ENCODE measurements at places on chromosomes 1 and 21. TPM values are rescaled to one million over a fixed set of nuclear protein-coding genes. Genes with fewer than 3 reads are reported as not detected.
A peak's percentile ranks its signal among the peaks of the same experiment; 100 is the strongest.

VANGL2 gene
- total RNA-seq, result 3.3 TPM

GRHL3 gene
- total RNA-seq, result 0.09 TPM

HENMT1 gene
- total RNA-seq, result 12.3 TPM

FCRLB gene
- total RNA-seq, result not detected

DNAJC6 gene
- total RNA-seq, result 4.2 TPM

TNNI3K gene
- 2.1 TPM for total RNA-seq

- no peak for DNase-seq
Measured at GRCh38 chr1:196651637-196652215, at the start of gene CFH. Gene CFH, plus strand, starts transcription at chr1:196652043. Its CDS starts 75 bp downstream, at chr1:196652118.

DNA sequence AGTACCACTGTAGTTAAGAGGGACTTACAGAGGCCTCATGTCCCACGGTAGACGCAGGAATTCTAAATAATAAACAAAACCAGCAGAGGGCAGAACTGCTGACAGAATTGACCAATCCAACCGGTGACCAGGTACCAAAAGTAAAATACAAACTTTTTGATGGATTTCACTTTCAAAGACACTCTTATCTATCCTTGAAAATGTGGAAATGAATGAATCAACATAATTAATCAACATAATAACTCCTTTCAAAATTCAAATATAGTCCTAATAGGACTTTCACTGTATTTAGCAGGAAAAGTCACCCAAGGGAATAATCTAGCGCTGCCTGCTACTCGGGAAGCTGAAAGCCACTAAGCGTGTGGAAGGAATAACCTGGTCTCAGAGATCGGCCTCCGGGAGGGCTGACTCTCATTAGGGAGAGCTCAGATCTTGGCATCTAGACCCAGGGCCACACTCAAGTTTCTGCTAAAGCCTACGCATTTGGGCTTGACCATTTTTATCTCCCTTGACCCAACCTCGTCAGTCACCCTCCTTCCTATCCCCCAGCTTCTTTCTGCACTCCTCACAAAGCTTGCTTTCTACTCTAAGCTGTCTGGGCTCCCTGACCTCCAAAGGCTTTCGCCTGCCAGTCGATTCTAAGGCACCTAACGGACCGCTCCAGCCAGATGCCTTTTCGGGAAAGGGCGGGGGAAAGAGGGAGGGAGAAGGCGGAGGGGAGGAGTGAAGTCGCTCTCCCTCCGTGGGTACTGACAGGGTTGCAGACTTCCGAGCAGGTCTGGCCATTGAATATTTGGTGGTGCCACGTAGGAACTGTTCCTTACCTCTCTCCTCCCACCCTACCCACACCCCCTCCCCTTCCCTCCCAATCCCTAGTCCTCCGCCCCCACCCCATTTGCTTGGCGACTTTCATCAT is 1.6 kb downstream of the COL11A1 start:
- no peak for DNase-seq

- no peak for DNase-seq
Measured at GRCh38 chr1:196136396-196136795, 471.8 kb downstream of the KCNT2 start.

- no peak for DNase-seq
Measured at GRCh38 chr1:202888221-202888530, 773 bp downstream of the RABIF start.

GRCh38 chr1:235553112-235553551 is 48.9 kb upstream of the B3GALNT2 start:
- no peak for DNase-seq

DNA sequence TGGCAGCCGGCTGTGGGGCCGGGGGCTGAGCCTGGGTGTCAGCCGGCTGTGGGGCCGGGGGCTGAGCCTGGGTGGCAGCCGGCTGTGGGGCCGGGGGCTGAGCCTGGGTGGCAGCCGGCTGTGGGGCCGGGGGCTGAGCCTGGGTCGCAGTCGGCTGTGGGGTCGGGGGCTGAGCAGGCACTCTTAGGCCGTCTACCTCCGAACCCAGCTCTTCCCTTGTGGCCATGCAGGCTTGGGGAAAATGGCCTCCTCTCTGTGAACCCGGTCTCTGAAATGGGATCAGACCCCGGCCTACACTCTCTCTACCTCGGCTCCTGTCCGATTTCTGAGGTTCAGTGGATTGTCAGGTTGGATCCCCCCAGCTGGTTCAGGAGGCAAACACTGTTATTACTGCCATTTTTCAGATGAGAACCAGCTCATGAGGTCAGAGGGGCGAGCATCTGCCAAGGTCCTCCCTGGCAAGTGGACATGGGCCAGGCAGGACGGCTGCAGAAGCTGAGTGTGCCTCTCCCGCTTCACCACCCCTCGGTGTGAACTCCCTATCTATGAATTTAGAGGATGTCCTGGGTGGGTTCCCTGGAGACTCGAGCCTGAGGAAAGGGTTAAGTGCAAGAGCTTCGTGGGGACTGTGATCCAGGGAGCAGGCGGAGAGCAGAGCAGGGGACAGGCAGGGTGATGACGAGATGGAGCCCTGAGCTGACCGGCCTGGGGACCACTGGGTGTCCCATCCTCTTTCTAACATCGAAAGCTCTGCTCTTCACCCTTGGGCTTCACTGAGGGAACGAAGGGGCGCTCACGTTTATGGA is 10.9 kb upstream of the COL18A1 start:
- DNase-seq, result no peak

GRCh38 chr1:6199298-6200187 is at the start of gene RPL22:
Gene RPL22, minus strand, starts transcription at chr1:6199595. Its CDS starts 22 bp downstream, at chr1:6199573.
- DNase-seq, result peak; percentile 98

DNA sequence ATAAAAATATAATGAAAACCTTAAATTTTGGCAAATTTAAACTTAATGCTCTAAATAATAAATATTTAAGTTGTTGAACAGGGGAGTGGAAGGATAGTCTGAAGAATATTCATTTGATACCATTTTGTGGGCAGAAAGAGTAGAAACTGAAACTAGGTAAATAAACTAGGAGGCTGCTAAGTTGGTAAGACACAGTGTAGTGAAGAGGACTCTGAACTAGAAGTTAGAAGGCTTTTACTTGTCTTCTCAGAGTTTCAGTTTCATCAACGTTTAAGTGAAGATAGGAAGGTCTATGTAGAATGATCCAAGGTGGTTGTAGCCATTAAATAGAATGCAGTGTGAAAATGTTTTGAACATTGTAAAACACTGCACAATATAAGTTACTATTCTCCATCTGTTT is 516.9 kb downstream of the AMY1C start:
- no peak for DNase-seq

DNA sequence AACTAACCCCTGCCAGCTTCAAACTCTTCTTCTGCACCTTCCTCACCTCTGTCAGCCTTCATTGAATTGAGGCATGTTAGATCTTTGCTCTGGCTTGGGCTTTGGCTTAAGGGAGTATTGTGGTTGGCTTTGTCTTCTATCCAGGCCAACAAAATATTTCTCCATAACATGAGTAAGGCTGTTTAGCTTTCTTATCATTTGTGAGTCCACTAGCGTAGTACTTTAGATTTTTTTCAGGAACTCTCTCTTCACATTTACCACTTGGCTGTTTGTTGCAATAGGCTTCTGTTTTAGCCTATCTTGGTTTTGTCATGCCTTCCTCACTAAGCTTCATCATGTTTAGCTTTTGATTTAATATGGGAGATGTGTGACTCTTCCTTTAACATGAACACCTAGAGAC is 417.5 kb downstream of the NCAM2 start:
- DNase-seq, result no peak

DNA sequence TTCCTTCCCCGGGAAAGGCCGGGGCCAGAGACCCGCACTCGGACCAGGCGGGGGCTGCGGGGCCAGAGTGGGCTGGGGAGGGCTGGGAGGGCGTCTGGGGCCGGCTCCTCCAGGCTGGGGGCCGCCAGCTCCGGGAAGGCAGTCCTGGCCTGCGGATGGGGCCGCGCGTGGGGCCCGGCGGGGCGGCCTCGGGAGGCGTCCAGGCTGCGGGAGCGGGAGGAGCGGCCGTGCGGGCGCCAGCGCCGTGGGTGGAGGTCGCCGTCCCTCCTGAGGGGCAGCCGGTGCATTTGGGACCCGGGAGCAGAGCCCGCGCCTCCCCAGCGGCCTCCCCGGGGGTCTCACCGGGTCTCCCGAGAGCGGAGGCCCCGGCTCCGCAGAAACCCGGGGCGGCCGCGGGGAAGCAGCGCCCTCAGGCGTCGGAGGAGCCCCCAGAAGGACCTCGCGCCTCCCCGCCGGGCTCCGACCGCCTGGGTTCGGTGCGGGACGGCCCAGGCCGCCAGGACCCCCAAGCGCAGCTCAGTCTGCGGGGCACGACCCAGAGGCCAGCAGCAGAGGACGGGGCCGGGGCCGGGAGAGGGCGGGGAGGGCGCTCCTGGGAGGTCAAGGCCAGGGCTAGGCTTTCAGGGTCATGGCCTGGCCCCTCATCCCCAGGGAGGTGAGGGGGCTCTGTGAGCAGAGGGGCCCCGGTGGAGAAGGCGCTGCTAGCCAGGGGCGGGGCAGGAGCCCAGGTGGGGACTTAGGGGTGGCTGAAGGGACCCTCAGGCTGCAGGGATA is 7.2 kb upstream of the SLX9 start:
- DNase-seq, result peak; percentile 94

- no peak for DNase-seq
Measured at GRCh38 chr1:16396591-16396990, 29.5 kb downstream of the SZRD1 start.

GRCh38 chr1:5898266-5898665 is 94.0 kb downstream of the NPHP4 start:
- peak; percentile 68 for DNase-seq

DNA sequence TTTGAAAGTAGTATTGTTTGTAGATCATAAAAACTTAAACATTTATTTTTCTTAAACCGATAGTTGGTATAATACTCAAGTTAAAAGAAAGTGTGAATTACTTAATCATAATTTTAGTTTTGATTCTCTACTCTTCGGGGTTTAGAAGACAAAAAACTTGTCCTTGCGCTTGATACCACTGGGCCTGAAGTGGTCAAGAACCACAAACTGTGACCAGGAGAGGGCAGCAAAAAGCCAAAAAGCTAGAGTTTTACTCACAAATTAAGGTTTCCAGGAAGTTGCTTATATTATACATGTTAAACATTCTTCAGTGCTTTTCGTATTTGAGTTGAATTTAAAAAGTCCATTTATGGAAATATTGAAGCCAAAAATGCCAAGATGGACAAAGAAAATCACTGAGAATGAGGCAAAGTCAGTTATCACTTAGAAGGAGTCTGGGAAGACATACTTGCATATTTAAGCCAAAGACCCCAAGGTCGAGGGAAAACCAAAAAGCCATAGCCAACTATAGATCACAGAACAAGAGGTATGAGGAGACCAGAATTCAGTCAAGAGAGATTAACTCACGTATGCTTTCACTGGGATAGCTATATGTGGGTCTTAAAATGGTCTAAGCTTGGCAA is 34.2 kb downstream of the EFCAB7 start:
- no peak for DNase-seq

DNA sequence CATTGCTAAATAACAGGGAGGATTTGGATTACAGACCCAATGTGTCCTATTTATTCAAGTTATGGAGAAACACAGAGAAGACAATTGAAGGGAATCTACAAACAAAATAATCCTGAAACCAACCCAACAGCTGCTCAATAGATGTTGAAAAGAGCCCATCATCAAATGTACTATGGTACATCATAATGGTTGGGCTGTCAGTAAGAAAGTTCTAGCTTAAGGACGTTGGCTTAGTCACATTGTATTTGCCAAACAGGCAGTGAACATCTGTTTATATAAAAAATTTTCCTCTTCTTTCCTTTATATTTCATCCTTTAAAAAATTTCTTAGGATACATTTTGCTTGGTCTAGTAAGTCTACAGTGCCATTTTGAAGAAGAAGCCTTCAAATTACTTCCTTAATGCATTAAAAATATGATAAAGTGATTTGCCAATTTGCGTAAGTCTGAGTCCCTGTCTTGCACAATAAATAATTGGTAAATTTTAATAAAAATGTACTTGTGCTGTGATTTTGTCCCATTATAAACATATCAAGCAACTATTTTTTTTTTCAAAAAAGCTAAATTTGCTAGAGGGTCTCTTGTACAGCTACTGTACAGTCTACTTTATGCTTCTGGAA is 14.4 kb downstream of the MAP3K7CL start:
- no peak for DNase-seq

Data from upper lobe of left lung (tissue), 6 donors.